COR-L47 (cell line): ENCODE measurements at places on chromosomes 11 and 22.

DNA sequence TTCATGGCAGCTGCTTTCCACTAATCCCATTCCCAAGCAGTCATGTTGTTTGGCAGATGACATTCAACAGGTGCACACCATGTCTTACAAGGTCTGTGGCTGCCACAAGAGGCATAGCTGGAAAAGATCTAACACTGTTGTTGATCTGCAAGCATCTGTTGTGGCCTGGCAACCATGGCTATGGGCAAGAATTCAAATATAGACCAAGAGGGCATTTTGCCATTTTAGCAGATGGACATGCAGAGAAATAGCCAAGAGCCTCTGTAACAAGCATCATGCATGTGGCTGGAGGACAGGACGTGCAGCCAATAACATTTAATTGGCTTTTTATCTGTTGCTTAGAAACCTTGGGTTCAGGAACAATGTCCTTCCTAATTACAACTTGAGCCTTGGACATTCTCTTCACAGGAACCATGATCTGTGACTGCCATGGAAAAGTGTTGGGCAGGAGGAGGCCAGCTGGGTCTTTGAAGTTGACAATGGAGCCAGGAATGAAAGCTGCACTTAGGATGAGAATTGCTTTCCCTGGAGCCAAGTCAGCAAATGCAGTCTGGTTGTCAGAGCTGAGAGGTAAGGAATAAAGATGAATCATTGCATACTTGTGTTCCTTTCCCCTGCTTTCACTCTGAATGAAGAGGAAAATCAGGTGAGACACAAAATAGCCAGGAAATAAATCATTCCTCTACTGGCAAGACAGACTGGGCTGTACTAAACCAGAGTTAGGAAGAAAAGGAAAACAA lies 113.6 kb upstream of the ANO5 start:
- DNase-seq, result no peak

GRCh38 chr11:115284773-115285172 lies 219.4 kb downstream of the CADM1 start:
- no peak for DNase-seq

DNA sequence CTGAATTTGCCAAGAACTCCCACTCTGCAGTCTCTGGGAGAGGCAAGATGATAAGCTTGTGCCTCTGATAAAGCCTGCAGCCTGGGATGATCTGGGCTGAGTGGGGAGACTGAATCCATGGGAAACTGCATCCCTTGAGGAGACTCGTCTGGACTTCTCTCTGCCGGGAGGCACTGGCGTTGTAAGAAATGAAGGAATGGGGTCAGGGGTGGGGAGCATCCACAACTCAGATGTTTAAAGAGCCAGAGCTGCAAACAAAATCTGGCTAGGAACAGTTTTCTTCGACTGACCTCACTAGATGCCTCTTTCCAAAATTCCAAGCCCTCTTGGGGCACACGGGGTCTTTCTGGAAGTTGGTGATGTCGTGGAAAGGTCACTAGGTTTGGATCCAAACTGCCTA lies 64.4 kb downstream of the SPON1 start:
- no peak for DNase-seq

- DNase-seq, result no peak
Observed at GRCh38 chr11:69535908-69536307, 54.4 kb downstream of the LINC01488 start.

GRCh38 chr11:104907521-104908185 lies 9.4 kb upstream of the CASP12 start:
- DNase-seq, result no peak

- no peak for DNase-seq
Observed at GRCh38 chr11:124896821-124897391, 759 bp downstream of the ROBO4 start.
